ENCODE measurements at places on chromosomes 12 and 14. TPM values are rescaled to one million over a fixed set of nuclear protein-coding genes. Genes with fewer than 3 reads are reported as not detected.

Gene LIN7A
- total RNA-seq, result under 0.01 TPM

Gene C3AR1
- 2.9 TPM for total RNA-seq

Gene AKAP5
- 0.61 TPM for total RNA-seq

Gene FGF6
- not detected for total RNA-seq

Gene LRRC74A
- not detected for total RNA-seq

Gene IL31
- not detected for total RNA-seq

Gene ANO4
- total RNA-seq, result 2.0 TPM

Gene HOXC12
- 2.8 TPM for total RNA-seq

Gene KLHDC1
- 0.68 TPM for total RNA-seq

Gene MUCL1
- total RNA-seq, result not detected

Gene MGST1
- 35.5 TPM for total RNA-seq

Gene CLIP1
- total RNA-seq, result 46.5 TPM

Gene OR8S1
- not detected for total RNA-seq

Gene DBX2
- total RNA-seq, result not detected

Gene RGS6
- total RNA-seq, result not detected

Gene GLIPR1
- total RNA-seq, result 5.0 TPM

Gene GALNT16
- 0.08 TPM for total RNA-seq

Gene HAL
- 1.7 TPM for total RNA-seq

Gene MED13L
- total RNA-seq, result 42.4 TPM

Gene IRAK4
- 6.1 TPM for total RNA-seq

Gene WIF1
- total RNA-seq, result not detected

Gene OR6C4
- total RNA-seq, result not detected

Data from A375 (cell line).